Right lung (tissue), 10 donors: ENCODE measurements at places on chromosomes 5 and 9. TPM values are rescaled to one million over a fixed set of nuclear protein-coding genes. Genes with fewer than 3 reads are reported as not detected.

The LRRTM2 gene
- polyA plus RNA-seq, result 1.9 TPM

The APBB3 gene
- polyA plus RNA-seq, result 54.5 TPM

The PGM5 gene
- polyA plus RNA-seq, result 54.6 TPM

- DNase-seq, result peak; percentile 65
Observed at GRCh38 chr9:133238851-133239532, 29.9 kb upstream of the OBP2B start.

GRCh38 chr9:73714294-73714693 lies 562.6 kb downstream of the ANXA1 start:
- DNase-seq, result no peak

GRCh38 chr5:174972291-174972690 lies 247.9 kb downstream of the MSX2 start:
- DNase-seq, result peak; percentile 53

DNA sequence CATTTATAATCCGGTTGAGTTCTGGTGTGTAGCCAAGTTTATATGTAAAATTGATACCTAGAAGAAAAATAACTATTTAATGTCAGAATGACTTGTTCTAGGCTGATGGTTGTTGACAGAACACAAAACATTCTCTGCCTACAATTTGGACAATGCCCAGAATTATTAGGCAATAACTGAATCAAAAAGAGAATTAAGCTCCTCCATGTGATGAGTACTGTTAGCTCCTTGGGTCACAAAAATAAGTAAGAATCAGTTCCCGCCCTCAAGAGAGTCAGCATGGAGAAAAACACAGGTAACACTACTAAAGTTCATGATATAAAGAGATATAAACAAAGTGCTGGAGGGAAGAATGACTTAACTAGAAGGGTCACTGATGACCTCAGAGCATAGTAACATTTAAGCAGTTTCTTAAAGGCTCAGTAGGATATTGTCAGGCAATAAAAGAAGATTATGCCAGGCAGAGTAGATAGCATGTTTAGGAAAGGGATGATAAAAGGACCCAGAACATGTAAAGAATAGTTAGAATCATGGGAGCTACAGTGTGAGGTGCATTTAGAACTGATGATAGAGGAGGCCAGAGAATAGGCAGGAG lies 200.5 kb upstream of the ACTBL2 start:
- no peak for DNase-seq

DNA sequence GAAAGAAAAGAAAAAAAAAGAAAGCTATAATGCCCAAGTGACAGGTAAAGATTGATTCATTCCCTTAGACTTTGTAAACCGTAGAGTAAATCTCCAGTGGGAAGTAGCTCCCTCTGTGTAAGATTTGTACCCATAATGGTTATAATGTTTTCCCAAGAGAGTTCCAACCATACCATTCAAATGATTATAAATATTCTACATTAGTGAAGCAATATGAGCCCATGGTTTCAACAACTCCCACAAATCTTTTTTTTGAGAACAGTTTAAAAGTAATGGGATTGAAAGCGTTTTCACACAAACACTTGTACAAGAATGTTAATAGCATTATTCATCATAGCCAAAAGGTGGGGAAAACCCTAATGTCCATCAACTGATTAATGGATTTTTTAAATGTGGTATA lies 58.0 kb downstream of the GRAMD2B start:
- no peak for DNase-seq

DNA sequence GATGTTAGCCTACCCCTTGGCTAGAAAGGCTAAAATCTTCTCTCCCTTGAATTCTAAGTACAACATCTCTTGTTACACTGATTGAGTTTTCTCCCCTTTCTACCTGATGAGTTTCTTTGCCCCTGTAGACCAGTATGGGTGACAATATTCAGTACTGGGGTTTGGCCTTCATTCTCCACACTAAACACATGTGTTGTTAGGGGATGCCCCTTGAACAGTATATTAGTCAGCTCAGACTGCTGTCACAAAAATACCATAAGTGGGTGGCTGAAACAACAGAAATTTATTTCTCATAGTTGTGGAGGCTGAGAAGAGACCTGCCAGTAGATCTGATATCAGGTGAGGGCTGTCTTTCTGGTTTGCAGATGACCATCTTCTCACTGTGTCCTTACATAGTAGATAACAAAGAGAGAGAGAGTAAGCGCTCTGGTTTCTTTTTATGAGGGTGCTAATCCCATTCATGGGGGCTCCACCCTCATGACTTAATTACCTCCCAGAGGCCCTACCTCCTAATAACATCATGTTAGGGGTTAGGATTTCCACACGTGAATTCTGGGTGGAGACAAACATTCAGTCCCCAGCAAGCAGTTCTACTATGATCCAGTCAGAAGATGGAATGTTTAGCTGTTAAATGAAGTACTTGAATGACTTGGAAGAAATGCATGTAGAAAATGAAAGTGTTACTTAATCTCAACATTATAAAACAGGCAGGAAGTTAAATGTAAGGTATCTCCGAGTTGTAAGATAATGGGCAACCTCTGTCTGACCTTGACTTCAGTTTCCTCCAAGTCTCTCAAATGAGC lies 17.5 kb downstream of the VLDLR start:
- no peak for DNase-seq

DNA sequence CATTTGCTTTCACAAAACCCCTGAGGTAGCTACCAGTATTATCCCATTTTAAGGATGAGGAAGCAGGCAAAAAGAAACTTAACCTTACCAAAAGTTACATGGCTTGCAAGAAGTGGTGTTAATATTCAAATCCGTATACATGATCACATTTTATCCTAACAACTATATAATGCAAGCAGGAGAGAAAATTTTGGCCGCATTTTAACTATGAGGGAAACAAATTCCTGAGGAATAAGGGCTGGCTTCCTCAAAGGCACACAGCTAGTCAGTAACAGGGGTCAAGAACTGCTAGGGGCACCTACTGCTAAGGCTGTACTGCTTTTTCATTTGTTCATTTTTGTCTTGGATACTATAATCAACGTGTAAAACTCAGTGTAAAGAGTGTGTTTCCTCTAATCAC lies 81.0 kb downstream of the LHFPL2 start:
- DNase-seq, result no peak
